ENCODE measurements at places on chromosomes 7 and 10. TPM values are rescaled to one million over a fixed set of nuclear protein-coding genes. Genes with fewer than 3 reads are reported as not detected.

DNA sequence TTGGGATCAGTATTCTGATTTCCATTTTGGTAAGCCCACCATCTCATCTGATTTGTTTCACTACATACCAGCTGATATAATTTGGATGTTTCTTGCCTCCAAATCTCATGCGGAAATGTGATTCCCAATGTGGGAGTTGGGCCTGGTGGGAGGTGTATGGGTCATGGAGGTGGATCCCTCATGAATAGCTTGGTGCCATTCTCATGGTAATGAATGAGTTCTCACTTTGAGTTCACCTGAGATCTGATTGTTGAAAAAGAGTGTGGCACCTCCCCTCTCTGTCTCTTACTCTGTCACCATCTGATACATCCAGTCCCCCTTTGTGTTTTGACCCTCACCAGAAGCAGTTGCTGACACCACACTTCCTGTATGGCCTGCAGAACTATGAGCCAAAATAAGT, 347.3 kb downstream of the ARL4A start:
- H3K27me3 ChIP-seq = no peaks in the 10 kb centered on the region
- H3K27ac ChIP-seq = no peak overlapping the region

The PFKFB3 gene
- 240 TPM for total RNA-seq

DNA sequence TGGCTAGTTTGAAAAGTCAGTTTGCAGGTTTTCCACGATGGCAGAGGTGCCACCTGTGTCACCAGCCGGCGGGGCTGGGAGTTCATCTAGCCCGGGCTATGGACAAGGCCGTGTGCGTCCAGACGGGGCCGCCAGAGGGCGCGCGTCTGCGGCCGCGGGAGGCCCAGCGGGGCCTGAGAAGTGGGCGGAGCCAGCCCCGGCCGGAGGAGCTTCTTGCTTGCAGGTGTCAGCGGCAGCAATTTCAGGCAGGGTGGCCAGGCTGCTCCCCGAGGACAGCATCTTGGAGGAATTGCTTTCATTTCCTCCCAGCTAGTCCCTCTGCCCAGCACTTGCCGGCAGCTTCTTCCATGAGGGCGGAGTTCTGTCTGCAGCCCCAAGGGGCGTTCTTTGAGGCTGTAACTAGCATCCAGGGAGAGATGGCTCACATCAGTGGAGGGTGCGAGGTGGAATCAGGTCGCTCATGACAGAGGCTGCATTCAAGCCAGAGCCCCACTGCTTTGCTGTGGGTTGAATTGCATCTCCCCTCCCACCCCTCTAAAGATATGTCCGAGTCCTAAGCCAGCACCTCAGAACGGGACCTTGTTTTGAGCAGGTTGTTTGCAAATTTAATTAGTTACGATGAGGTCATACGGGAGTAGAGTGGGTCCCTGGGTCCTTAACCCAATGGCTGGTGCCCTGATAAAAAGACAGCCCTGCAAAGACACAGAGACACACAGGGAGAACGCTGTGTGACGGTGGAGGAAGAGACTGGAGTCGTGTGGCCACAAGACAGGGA, 85.9 kb upstream of the MKI67 start:
- H3K27ac ChIP-seq = no peak overlapping the region
- no peaks in the 10 kb centered on the region for H3K36me3 ChIP-seq
- H3K4me1 ChIP-seq = no peaks in the 10 kb centered on the region
- no peaks in the 10 kb centered on the region for H3K27me3 ChIP-seq
- peak; percentile 77 for DNase-seq

The DNA2 gene
- total RNA-seq = 3.4 TPM

DNA sequence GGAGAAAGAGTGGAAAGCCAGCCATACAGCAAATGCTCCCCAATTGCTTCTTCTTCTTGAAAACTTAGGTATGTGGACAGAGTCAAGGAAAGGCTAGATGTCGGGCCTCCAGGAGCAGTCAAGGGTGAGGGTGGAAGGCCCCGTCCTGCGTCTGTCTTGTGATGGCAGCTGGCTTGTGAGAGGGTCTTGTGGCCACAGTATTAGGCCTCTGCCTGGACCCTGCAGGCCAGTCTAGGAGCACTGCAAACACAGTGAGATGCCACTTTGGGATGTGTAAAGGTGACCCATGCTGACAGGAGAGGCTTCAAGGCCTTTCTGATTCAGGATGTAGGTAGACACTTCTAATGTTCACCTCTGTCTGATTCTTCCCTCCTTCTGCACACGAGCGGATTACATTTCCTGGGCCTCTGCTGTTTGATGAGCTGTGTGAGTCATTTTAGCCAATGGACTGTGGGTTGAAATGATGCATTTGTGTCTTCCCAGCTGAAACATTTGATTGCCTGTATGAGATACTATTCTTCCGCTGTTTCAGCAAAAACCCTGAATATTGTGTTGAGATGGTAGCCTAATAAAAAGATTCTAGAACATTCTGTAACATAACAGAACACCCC, 135.4 kb downstream of the EMX2 start:
- H3K4me1 ChIP-seq = no peaks in the 10 kb centered on the region
- no peak overlapping the region for H3K27ac ChIP-seq
- no peak for DNase-seq
- H3K4me3 ChIP-seq = no peak overlapping the region
- no peaks in the 10 kb centered on the region for H3K27me3 ChIP-seq

The SPDYE6 gene
- not detected for total RNA-seq

The ELFN1 gene
- 1.3 TPM for total RNA-seq

- no peak overlapping the region for H3K27ac ChIP-seq
- no peaks in the 10 kb centered on the region for H3K27me3 ChIP-seq
- no peak overlapping the region for H3K4me3 ChIP-seq
Observed at GRCh38 chr10:115030483-115031200, 62.5 kb upstream of the ATRNL1 start.

The LRIT2 gene
- not detected for total RNA-seq
